ENCODE measurements at places on chromosomes 7 and 10.
A peak's percentile ranks its signal among the peaks of the same experiment; 100 is the strongest.

DNA sequence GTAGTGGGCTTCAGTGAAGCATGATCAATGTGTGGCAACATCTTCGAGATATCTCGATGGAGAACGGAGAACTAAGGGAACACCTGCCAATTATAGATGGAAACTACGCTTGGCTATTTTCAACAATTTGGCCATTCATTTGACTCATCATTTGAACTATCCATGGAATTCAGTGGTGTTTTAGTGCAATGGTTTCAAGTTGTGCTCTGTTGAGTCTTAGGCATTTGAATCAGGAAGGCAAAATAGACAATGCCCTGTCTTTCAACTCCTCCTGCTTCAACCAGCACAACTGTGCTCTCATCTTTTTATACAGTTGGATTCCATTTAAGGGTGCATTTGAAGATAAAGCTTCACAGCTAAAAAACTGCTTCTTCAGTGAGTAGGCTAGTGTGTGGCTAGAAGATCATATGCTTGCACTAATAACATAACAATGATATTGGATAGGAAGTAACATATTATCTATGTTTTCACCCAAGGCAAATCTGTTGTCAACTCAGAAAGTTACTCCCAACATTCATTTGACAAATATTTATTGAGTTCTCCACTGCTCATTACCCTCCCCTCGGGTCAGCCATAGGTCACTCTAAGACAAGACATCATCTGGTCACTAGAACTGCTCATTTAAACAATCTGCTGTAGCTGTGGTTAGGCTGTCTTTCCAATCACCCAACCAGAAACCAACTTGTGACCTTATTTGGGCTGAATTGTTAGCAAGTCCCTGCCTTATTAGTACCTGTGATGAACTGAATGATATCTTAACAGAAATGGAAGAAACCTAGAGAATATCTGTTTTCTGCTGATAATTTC lies 314.1 kb upstream of the SP4 start:
- DNase-seq, result no peak

DNA sequence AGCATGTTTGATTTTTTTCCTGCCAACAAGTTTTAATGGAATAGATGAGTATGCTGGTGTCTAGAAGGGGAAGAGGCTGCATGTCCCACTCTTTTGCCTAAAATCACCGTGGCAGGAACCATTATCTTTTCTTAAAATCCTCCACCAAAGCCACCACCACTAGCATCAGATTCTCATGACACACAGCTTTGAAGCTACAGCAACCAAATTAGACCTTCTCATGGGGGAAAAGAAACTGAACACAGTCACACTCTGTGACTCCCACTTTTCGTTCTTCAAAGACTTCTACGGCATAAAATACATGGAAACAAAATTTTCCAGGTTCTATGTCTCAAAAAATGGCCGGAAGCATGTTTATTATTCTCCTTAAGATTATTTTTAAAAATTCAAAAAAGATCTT lies 81.8 kb downstream of the SGMS1 start:
- DNase-seq, result no peak

GRCh38 chr10:22319547-22319979 lies 1.3 kb upstream of the BMI1 start:
- no peak for DNase-seq

- no peak for DNase-seq
Observed at GRCh38 chr7:83441-83840, 108.9 kb upstream of the FAM20C start.

- DNase-seq, result no peak
Observed at GRCh38 chr10:89003344-89003743, 12.7 kb downstream of the FAS start.

DNA sequence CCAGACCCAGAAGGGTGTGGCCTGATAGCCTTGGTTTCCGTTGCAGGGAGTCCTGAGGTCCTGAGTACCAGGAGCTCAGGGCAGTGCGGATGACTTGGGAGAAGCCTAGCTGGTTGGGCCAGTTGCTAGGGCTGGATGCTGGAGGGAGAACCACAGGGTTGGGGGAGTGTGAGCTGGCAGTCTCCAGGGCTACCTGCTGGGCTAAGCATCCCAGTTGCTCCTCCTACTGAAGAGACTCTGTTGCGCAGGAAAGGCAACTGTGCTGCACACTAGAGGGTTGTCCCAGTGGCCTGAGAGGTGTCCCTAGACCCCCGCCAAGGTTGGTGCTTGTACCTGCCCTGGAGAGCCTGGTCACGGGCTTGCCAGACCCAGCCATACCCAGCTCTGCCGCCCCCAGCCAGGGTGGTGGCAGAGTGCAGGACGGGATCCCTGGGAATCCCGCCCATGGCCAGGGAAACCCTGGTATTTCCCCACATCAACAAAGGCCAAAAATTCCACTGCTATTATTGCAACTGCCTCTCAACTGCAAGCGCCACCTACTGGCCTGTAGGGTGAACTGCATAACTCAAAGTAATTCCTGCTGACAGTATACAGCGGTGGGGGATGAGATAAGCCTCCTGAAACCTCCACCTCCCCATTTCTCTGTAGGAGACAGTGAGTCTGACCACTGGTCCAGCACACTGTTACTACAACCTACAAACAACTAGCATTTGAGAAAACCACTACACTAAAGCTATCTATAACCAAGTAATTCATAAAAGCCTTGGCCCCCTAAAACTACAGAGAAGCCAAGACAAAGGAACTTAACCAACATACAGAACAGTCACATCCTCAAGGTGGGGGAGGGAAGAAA lies 67.6 kb upstream of the DDC start:
- peak; percentile 69 for DNase-seq

GRCh38 chr7:101096331-101096956 lies 11.2 kb downstream of the TRIM56 start:
- DNase-seq, result no peak
